ENCODE measurements at places on chromosomes 1 and 21. TPM values are rescaled to one million over a fixed set of nuclear protein-coding genes. Genes with fewer than 3 reads are reported as not detected.

The RABGGTB gene
- polyA plus RNA-seq: 122 TPM

The FAM177B gene
- not detected for polyA plus RNA-seq

The SLC9C2 gene
- polyA plus RNA-seq: not detected

The PDE9A gene
- polyA plus RNA-seq: not detected

The PKP1 gene
- 0.04 TPM for polyA plus RNA-seq

The BGLAP gene
- polyA plus RNA-seq: 0.12 TPM

The SYDE2 gene
- 5.7 TPM for polyA plus RNA-seq

The BNIPL gene
- 0.09 TPM for polyA plus RNA-seq

The TEX38 gene
- not detected for polyA plus RNA-seq

The KLHDC9 gene
- 1.1 TPM for polyA plus RNA-seq

The EDEM3 gene
- 26.1 TPM for polyA plus RNA-seq

The LIPI gene
- not detected for polyA plus RNA-seq

The LAPTM5 gene
- polyA plus RNA-seq: 0.53 TPM

The KRTAP10-2 gene
- not detected for polyA plus RNA-seq
